ENCODE measurements at places on chromosomes 4 and X. TPM values are rescaled to one million over a fixed set of nuclear protein-coding genes. Genes with fewer than 3 reads are reported as not detected.

Gene DCAF8L2
- total RNA-seq, result not detected

Gene SSX3
- not detected for total RNA-seq

Gene ARX
- 0.20 TPM for total RNA-seq

Gene MAGEA9B
- total RNA-seq, result 0.12 TPM

Gene FAM184B
- 0.02 TPM for total RNA-seq

Gene CDS1
- total RNA-seq, result 0.32 TPM

Gene USP17L28
- total RNA-seq, result not detected

Gene GYPE
- 1.3 TPM for total RNA-seq

Gene HPGD
- total RNA-seq, result 1.1 TPM

Gene PDE5A
- 0.17 TPM for total RNA-seq

Measured in NCI-H460 (cell line).